ENCODE measurements at places on chromosomes 6 and 20.

- no peak for DNase-seq
These were observed 79.8 kb downstream of the PRDM1 start for GRCh38 chr6:106165885-106166485.

DNA sequence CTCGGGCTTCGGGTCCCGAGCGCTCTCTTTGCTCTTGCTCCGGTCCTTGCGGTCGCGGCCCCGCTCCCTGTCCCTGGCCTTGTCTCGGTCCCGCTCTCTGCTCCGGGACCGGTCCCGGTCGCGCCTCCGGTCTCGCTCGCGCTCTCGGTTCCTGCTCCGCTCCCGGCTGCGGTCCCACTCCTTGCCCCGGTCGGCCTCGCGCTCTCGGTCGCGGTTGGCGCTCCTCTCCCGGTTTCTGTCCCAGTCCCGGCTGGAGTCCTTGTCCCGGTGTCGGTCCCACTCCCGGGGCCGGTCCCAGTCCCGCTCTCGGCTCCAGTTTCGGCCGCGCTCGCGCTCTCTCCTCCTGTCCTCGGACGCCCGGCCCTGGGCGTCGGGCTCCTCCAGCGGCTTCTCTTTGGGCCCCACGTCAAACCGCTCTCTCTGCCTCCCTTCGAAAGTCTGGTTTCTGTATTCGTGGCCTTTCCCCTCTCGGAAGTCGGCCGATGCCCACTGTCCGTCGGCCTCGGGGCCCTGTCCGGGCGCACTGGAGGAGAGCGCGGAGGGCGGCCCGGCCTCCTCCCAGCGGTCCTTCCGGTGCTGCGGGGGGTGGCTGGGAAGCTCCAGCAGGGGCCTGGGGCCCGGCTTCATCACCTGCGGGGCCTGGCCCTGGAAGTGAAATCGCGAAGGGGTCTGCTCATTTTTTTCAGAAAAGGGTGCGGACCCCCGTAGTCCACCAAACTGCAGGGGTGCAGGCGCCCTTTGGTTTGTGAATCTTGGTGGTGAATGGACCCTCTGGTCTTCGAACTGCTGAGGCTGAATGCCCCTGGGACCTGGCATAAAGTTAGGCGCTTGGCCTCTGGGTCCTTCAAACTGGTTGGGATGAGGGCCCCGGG, 17.9 kb upstream of the TCFL5 start:
- no peak for DNase-seq

GRCh38 chr6:169857343-169858292, 106.2 kb downstream of the ERMARD start:
- no peak for DNase-seq

DNA sequence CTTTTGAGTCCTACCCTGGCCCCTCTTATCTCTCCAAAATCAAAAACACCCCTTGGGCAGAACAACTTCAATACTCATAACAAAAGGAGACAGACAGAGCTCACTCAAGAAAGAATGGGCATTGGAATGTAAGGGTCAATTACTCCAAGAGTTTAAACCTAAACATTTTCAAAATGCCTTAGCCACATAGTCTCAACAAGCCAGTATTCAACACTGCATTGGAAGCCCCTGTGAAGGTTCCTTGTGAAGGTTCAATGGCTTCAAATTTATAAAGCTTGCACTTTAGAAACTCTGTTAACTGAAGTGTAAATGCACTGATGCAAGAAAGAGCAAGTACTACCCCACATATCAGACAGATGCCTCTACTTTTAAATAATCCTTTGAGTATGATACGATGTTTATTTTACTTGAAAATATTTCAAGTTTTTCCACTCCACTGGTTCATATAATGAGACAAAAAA, 139.1 kb upstream of the LAMP5 start:
- DNase-seq = no peak

DNA sequence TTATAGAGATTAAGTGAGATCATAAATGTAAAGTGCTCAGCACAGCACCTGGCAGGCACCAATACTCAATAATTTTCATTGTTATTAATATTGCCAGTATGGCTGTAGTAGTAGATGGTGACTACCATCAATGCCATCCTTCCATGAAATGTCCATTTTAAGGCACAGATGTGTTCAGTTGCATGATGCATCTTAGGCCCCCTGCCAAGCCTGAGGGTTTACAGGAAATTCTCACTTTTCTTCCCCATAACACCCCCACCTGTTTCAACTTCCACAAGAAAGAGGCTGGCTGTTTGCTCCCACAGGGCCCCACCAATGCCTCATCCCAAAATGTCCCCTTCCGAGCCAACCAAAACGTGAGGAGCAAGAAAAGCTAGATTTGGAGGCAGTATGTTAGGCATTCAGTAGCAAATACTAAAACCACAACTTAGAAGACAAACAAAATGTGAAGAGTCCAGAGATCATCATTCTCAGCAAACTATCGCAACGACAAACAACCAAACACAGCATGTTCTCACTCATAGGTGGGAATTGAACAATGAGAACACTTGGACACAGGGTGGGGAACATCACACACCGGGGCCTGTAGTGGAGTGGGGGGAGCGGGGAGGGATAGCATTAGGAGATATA, 110.6 kb upstream of the NHSL1 start:
- DNase-seq = no peak

GRCh38 chr6:44989391-44989790, 338.7 kb upstream of the RUNX2 start:
- DNase-seq = no peak

DNA sequence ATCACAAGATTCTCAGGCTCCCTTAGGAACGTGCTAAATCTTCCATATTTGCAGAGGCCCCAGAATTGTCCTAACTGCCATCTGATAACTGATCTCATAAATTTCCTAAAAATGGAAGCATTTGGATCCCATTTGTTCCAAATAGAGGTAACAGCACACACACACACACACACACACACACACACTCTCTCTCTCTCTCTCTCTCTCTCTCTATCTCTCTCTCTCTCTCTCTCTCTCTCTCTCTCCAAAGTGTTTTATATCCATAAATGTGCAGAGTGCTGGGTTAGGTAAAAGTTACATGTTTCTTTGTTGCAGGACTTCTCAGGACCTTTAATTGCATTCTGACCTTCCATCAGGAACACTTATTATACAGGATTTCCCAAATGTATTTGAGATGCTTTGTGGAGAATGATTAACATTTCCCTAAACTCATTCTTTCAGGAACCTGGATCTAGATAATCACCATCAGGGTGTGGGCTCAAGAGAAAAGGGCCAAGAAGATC, 8.5 kb upstream of the STK38 start:
- DNase-seq = no peak

- DNase-seq = no peak
These were observed 985.4 kb downstream of the EPHA7 start for GRCh38 chr6:92433911-92434310.

DNA sequence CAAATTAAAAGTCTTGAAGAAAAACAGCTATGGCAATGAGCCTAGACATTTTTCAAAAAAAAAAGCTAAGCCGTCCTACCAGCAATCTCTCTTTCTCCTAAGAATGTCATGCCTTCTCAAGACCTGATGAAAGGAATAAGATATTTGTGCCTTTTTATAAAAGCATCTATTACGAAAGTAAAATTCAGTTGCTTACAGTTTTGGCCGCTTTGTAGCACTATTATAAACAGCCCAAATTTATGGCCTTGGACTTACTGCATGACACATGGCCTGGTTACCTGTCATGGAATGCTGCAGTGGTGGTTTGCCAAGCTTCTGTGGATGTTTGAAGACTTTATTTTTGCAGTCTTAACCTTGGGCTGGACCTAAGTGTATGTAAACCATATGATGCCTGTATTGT, 22.2 kb upstream of the VAPB start:
- DNase-seq = no peak

- DNase-seq = no peak
These were observed 6.7 kb downstream of the ATG5 start for GRCh38 chr6:106318851-106319250.

DNA sequence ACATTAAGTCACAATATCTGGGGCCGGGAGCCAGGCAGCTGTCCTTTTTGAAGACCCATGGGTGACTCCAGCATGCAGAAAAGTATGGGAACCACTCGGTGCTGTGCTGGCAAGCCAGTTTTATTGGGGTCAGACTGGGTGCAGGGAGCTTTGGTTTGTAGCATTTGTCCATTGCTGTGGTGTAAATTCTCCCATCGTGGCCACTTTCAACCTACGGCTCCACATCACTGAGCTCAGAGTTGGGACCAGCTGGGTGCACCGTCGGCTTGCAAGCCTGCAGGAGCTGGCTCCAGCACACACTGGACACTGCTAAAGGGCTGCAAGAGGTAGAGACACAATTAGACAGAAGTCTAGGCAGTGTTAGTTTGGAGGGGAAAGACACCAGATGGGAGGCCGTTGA, 66.9 kb downstream of the SYNJ2 start:
- DNase-seq = no peak

GRCh38 chr20:40414843-40415615, 274.0 kb downstream of the MAFB start:
- DNase-seq = no peak

- DNase-seq = no peak
These were observed 20.8 kb upstream of the IBTK start for GRCh38 chr6:82268301-82268846.

DNA sequence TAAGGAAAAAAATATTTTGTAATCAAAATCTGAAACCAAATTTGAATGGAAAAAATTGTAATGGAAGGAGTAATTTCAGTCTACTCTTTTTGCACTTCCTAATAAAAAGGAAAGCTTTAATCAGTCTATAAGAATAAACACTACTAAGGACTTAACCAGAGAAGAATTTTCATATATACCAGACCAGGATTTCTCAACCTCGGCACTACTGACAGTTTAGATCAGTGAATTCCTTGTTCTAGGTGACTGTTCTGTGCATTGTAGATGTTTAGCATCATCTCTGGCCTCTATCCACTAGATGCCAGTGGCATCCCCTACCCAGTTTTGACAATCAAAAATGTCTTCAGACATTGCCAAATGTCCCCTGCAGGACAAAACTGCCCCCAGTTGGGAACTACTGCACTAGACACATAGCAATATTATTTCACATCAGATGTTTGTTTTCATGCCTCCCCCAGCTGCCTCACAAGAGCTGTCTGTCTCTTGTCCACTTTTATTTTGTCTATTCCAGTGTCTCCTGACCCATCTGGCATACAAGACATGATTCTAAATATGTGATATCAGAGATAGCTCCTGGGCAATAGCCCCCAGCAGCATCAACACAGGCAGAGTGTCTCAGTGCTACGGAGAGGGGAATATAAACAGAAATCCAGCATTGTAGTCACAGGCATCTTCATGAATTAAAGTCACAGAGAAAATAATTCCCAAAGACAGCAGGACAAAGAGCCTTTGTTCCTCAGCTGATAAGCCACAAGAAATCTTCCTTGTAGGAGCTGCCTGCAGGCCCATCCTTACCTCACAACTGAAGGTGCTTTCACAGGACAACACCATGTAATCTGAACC, 27.0 kb downstream of the DNAAF9 start:
- DNase-seq = no peak

DNA sequence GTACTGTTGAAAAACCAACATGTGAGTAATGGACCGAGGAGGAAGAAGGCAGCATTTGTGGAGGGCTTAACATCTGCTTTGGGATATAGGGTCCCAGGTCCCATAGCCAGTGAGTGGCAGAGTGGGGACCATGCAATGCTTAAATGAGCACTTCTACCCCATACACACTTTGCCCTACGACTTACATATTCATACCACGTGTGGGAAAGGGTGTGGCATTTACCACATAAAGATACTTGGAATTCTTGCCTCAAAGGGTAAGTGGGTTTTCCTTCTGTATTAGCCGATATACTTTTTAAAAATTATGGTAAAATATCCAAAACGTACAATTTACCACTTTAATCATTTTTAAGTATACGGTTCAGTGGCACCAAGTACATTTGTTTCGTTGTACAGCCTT, 199.3 kb downstream of the BACH2 start:
- DNase-seq = no peak

DNA sequence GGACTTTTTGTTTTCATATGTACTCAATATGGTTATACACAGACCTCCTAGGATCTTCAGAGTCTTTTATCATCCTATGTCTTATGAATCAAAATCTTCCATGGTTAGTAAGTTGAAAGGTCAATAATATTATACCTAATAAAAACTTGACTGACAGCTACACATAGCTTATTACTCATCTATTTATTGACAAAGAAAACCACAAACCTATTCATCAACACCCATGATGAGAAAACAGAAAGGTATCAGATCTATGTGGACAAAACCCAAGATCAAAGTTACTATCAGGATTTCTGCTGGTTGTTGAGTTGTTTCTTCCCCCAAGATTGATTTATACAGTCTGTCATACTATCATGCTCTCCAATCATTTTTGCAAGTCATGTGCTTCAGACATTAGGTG, 460.1 kb upstream of the MANEA start:
- no peak for DNase-seq

GRCh38 chr6:46517202-46517601, 26.0 kb upstream of the RCAN2 start:
- no peak for DNase-seq

GRCh38 chr6:106908386-106908840, 66.1 kb downstream of the CD24 start:
- DNase-seq = no peak

- DNase-seq = no peak
These were observed 132.9 kb downstream of the ZDHHC14 start for GRCh38 chr6:157513619-157514485.

- DNase-seq = no peak
These were observed 17.0 kb downstream of the MDGA1 start for GRCh38 chr6:37680668-37681067.

- no peak for DNase-seq
These were observed 33.4 kb upstream of the GCNT2 start for GRCh38 chr6:10487668-10488327.
